ENCODE measurements at places on chromosomes 4 and X. TPM values are rescaled to one million over a fixed set of nuclear protein-coding genes. Genes with fewer than 3 reads are reported as not detected.

The THOC2 gene
- total RNA-seq, result 24.1 TPM

DNA sequence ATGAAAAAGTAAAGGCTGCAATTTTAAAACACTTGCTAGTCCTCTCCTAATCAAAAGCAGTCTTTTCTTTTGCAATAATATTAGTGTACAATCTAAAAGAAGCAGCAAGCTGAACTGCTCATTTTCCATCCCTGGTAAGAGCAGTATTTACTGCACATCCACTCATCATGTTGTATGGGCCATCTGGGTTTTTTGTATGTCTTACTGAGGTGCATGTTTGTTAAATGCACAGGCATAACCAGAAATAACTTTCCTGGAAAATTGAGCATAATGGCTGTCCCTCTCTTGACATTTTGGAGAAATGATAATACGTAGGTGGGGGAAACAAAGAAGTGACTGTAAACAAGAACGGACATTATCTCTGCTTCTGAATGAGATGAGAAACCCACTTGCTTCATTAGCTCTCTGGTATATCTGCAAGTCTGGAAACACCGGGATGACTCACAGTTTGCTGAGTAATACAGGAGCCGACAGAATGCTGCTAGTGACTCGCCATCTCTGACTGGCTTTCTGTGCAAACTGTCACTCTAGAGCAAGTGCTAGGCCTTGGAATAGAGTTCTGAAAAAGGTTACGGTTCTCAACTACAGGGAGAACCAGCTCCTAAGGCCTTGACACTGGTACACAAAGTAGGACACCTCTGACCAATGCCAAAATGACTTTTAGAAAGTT is 85.7 kb upstream of the MTM1 start:
- DNase-seq, result no peak

The IL2 gene
- total RNA-seq, result not detected

GRCh38 chrX:18668071-18668835 is 3.7 kb downstream of the RS1 start:
- DNase-seq, result no peak

All from Right ventricle myocardium superior (tissue), 1 donor.